NCI-H1092 treated with DMSO at 0.1 percent for 48 hours (cell line): ENCODE measurements at places on chromosomes 16 and 17.
A peak's percentile ranks its signal among the peaks of the same experiment; 100 is the strongest.

- no peak for DNase-seq
Observed at GRCh38 chr16:31186930-31187807, 7.2 kb downstream of the FUS start.

- DNase-seq, result no peak
Observed at GRCh38 chr16:72025404-72026114, 17.0 kb downstream of the DHODH start.

GRCh38 chr16:28503470-28504259 is 3.0 kb downstream of the IL27 start:
- DNase-seq, result no peak

GRCh38 chr16:709566-710499 is 4.2 kb upstream of the FBXL16 start:
- DNase-seq, result peak; percentile 81

DNA sequence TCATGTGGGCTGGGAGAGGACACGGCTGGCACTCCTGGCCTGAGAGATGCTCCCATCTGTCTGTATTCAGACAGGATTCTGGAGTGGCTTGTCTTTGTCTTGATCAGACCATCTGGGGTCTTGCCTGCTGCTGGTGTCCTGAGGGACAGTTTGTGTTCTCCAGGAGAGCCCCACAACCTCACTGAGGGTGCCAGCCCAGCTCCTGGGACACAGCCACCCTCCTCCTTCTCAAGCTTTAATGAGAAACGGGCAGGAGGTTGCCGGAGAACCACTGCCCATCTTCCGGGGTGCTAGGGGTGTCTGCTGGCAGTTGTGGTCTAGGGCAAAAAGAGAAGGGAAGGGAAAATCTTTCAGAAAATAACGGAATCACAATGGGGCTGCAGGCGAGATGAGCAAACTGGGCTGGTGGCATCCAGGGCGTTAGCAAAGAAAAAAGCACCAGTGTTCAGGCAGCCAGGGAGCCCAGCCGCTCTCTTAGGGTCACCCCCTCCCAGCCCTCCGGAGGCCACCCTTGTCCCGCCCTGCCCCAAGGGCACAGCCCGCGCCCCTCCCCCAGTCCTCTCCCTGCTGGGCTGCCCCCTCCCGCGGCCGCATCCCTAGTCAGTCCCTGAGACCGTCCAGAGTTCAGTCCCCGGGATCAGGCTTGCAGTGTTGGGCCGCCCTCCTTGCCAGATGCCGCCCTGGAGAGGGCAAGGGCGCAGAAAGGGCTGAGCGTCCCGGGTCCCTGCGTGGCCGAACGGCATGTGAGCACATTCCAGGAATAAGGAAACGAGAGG is 824.7 kb downstream of the KCNJ18 start:
- no peak for DNase-seq

GRCh38 chr17:61461586-61461966 is 9.4 kb downstream of the TBX4 start:
- DNase-seq, result no peak

DNA sequence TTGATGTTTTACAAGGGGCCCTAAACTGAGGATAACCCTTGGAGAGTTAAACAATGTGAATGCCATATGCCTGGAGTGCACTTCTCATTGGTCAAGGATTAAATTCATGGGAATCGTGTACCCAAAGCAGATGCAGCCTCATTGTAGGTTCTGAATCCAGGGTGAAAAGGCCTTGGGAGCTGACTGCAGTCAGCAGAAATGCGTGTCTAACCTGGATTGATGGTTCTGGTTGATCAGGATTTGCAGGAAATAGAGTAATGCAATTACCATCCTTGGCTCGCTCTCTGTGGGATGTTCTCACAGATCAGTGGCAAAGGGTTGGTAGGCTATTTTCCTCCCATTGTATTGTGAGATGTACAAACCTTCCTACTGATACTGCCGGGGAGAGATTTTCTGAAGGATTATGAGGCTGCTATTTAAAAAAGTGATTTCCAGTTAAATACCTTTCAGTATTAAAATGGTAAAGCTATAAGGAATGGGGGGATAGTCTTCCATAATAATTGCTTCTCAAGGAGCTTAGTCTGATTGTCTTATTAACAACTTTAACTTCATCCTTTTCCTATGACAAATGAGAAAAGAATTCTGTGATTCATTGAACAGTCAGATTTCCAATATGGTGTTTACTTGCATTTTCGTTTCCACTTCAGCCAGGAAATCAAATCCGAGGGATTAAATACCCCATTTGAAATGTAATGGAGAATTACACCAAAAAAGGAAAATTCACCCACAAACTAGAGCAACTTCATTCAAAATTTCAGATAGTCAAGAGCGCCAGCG is 1028.1 kb upstream of the EEF2KMT start:
- DNase-seq, result no peak

- no peak for DNase-seq
Observed at GRCh38 chr16:86241681-86242080, 268.6 kb upstream of the FOXF1 start.

GRCh38 chr17:50095626-50096037 is 481 bp downstream of the PDK2 start:
- no peak for DNase-seq

GRCh38 chr17:68096111-68096510 is 60.6 kb downstream of the KPNA2 start:
- DNase-seq, result no peak

DNA sequence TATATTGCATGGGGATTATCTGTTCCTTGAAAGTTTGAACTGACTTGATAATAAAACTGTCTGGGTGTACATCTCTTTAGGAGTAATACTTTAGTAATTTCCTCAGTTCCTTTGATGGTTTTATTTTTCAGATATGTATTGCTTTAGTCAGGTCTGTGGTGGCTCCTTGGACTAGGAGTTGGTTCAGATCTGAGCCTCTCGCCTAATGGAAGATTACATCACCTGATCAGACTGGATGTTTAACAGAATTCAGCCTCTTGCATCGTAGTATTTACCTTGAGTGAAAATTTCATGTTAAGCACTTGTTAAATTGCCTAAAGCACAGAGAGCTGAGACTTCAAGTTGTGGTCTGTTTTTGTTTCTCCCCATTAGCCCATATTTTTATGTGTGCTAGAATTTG is 267.3 kb downstream of the MAP2K4 start:
- DNase-seq, result no peak

GRCh38 chr17:70187383-70187782 is 18.1 kb downstream of the KCNJ2 start:
- DNase-seq, result no peak

GRCh38 chr17:21004016-21004930 is 38.5 kb downstream of the USP22 start:
- DNase-seq, result no peak
